ENCODE measurements at places on chromosomes 7 and 10. TPM values are rescaled to one million over a fixed set of nuclear protein-coding genes. Genes with fewer than 3 reads are reported as not detected.

The SLC39A12 gene
- not detected for total RNA-seq

The CNPY1 gene
- total RNA-seq, result not detected

The NKX2-3 gene
- not detected for total RNA-seq

The MIOS gene
- 26.2 TPM for total RNA-seq

The NODAL gene
- not detected for total RNA-seq

The PTPRN2 gene
- 0.28 TPM for total RNA-seq

The GPNMB gene
- total RNA-seq, result 0.98 TPM

The EBF3 gene
- not detected for total RNA-seq

The ATP6V0A4 gene
- total RNA-seq, result 0.23 TPM

The HILPDA gene
- total RNA-seq, result 25.7 TPM

The ANKRD61 gene
- total RNA-seq, result not detected

The GPC2 gene
- total RNA-seq, result 2.5 TPM

The NRF1 gene
- total RNA-seq, result 5.9 TPM

The INSYN2A gene
- total RNA-seq, result not detected

The CHAT gene
- total RNA-seq, result not detected

The NUDCD3 gene
- 41.0 TPM for total RNA-seq

The FAM25A gene
- total RNA-seq, result 20.3 TPM

The TMEM184A gene
- total RNA-seq, result 23.9 TPM

The CLRN3 gene
- not detected for total RNA-seq

The TSPAN12 gene
- 2.9 TPM for total RNA-seq

The CUZD1 gene
- 0.09 TPM for total RNA-seq

The ADAMTS14 gene
- not detected for total RNA-seq

The AKR1C4 gene
- total RNA-seq, result not detected

The PRSS2 gene
- not detected for total RNA-seq

The ARL3 gene
- total RNA-seq, result 6.6 TPM

The AMPH gene
- not detected for total RNA-seq

The NUDT5 gene
- total RNA-seq, result 94.3 TPM

The MMP21 gene
- total RNA-seq, result not detected

The CALN1 gene
- total RNA-seq, result not detected

The OR2A12 gene
- total RNA-seq, result not detected

The TUBAL3 gene
- total RNA-seq, result 0.35 TPM

Data from airway epithelial cell (primary cell).